ENCODE measurements at places on chromosomes 12 and 14. TPM values are rescaled to one million over a fixed set of nuclear protein-coding genes. Genes with fewer than 3 reads are reported as not detected.

Gene ALX1
- not detected for total RNA-seq

Gene LRRK2
- 10.7 TPM for total RNA-seq

Gene SMIM10L1
- total RNA-seq, result 8.9 TPM

Gene HOXC4
- total RNA-seq, result not detected

Gene GALNT6
- 1.5 TPM for total RNA-seq

Gene KRT82
- total RNA-seq, result not detected

Gene STYX
- 22.2 TPM for total RNA-seq

Gene ITGB7
- total RNA-seq, result not detected

DNA sequence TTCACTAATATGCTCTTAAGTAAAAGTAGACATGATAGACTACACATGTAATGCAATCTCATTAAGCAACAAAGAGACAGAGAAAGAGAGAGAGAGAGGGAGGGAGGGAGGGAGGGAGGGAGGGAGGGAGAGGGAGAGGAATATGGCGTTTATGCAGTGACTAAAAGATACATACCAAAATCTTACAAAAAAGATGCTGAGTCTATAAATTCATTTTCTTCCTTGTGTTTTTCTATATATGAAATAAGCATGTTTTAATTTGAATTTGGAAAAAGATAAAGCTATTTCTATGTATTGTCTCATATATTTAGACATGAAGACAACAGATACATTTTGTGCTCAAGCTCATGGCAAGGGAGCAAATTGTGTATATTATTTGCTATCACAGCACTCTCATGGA, 44.1 kb downstream of the LRFN5 start:
- no peak for DNase-seq

DNA sequence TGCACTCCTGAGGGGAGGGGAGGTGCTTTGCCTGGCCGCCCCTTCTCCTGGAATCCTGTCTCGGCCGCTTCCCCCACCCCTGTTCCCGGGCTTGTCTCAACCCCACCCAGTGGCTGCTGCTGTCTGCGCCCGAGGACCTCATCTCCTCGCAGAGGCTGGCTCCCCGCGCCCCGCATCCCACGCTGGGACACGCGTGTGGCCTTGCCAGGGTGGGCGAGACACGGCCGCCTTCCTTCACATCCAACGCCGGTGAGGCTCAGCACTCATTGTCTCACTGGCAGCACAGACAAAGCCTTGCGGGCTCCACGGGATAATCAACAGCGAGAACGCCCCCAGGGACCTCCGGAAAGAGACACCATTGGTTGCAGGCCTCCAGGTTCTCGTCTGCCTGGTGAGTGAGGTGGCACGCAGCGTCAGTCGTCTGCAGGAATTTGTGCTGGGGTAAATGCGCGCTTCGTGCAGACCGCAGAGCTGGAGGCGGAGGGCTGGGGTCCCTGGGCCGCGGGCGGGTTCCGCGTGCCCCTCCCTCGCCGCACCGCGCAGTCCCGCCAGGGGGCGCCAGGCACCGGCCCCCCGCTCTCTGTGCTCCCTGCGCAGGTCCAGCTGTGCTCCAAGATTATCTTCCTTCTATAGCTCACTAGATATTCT, 26.8 kb downstream of the CCDC177 start:
- DNase-seq, result peak; percentile 59

DNA sequence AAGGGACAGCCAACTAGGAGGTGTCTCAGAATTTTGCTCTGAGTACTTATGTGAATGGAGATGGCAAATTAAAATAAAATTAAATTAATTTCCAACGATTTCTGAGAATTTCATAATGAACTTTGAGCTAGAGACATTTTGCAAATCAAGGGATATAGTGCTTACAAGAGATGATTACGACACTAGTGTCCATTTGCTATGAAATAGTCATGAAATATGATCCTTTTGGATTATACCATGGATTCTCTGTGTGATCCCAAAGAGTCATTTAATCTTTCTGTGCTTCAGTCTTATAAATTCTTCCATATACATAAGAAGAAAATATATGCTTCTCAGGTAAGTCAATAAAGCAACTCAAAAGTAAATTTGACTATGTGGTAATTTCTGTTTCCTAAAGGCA, 240.6 kb downstream of the SLC25A21 start:
- DNase-seq, result no peak

DNA sequence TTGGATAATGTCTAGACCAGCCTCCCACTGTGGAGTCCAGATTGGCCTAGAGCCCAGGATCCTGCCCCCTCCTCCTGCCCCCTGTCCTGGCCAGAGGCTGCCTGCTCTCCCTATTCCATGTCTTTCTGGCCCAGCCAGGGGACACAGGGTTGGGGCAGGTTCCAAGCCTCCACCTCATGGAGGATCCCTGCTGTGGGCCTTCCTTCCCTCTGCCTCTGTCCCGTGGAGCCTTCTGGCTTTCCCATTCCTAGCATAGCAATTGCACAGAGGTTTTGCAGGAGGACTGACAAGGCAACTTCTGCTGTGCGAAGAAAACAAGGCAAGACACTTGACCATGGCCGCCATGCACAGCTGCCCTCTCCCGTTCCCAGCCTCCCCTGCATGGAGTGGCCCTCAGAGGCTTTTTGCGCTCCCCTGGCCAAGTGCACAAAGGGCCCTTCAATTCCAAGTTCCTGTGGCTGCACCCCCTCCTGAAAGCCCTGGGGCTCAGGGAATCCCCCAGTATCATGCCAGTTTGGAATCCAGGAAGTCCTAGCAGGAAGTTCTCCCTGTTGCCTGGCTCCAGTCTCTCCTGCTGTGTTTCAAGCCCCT, 42.1 kb downstream of the KRT80 start:
- DNase-seq, result peak; percentile 23

DNA sequence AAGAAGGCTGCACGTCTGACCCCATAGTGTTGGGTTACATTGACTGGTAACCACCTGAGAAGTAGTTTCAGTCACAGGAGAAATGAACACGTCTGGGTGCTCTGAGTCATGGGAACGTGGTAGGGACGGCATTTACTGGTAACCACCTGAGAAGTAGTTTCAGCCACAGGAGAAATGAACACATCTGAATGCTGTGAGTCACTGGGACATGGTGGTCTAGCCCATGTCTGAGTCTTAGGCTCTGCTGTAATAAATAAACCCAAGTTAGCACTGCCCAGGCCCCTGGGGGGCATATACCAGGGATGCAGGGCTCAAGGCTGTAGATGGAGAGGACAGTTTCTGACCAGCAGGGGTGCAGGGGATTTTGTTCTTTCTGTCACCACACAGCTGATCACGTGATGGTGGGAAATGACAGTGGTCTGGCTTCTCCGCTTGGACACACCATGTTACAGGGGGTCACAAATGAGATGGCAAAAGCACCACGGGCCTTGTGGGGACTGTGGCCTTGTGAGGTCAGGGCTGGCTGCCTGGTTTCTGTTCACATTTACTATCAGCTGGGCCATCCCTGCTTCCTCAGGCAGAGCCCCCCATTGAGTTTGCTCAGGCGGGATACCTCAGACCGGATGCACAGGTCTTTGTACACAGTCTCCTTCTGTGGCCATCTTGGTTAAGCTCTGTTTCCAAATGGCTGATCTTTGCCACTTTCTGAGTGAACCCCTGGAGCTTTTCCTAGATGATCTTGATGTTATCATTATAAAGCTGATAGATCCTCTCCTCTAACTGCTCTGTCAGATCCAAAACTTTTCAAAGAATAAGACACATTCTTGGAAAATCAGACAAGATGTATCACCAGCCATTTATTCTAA, 9.8 kb upstream of the C12orf42 start:
- no peak for DNase-seq

- no peak for DNase-seq
These were observed 238.2 kb upstream of the FLRT2 start for GRCh38 chr14:85291731-85292130.

DNA sequence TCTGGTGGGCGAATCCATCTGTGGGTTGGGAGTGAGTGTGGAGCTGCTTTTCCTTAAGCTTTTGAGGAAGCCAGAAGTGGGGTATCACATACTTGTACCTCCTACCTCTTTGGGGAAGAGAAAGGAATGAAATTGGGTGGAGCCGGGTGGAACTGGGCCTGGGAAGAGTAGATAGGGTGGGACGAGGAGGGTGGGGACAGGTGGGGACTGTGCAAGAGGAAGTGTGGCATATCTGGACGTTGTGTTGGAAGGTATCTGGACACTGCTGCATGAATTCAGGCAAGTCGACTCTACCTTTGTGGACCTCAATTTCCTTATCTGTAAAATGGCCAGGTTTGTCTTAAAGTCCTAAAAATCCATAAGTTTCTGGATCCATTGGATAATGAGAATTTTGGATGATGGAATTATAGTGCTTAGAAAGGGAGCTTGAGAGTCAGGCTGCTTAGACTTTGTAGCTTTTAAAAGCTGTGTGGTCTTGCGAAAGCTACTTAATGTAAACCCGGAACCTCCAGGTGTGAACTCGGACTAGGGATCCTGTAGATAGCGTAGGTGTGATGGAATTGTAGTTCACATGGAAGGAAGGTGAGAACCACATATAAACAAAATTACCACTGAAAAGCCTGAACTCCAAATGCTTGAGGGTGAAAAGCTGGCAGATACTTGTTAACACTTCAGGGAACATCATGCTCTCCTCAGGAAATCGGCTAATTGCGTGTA, 2.1 kb downstream of the VRTN start:
- DNase-seq, result no peak

DNA sequence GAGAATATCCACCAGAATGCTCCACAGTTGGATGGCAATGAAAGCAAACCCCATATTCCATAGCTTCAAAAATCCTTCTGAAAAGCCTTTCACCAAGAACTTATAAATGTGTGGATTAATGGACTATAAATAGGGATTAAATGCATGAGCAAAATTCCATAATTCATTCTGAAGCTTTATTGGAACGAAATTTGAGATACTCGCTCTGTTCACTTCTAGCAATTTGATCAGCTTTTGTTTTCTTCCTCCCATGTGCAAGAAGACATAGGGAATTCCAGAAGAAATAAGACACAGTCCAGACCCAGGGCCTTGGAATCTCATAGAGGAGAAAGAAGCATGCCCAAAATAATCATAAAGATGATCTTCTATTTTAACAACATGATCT, 285.9 kb upstream of the TMPO start:
- DNase-seq, result no peak

DNA sequence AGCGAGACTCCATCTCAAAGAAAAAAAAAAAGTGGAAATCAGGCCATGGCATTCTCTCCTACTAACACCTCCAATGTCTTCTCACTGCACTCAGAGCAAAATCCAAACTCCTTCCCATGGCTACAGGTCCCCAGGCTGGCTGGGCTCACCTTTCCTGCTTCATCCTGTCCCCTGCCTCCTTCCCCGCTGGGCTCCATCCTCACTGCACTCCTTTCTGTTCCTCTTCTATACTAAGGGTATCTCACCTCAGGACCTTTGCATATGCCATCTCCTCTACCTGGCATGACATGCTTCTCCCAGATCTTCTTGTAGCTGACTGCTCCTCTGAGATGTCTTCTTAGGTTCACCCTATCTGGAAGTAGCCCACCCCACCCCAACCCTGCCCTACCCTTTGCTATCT, 111.1 kb downstream of the DPF3 start:
- DNase-seq, result no peak

- DNase-seq, result no peak
These were observed 18.3 kb upstream of the GXYLT1 start for GRCh38 chr12:42162965-42163364.

DNA sequence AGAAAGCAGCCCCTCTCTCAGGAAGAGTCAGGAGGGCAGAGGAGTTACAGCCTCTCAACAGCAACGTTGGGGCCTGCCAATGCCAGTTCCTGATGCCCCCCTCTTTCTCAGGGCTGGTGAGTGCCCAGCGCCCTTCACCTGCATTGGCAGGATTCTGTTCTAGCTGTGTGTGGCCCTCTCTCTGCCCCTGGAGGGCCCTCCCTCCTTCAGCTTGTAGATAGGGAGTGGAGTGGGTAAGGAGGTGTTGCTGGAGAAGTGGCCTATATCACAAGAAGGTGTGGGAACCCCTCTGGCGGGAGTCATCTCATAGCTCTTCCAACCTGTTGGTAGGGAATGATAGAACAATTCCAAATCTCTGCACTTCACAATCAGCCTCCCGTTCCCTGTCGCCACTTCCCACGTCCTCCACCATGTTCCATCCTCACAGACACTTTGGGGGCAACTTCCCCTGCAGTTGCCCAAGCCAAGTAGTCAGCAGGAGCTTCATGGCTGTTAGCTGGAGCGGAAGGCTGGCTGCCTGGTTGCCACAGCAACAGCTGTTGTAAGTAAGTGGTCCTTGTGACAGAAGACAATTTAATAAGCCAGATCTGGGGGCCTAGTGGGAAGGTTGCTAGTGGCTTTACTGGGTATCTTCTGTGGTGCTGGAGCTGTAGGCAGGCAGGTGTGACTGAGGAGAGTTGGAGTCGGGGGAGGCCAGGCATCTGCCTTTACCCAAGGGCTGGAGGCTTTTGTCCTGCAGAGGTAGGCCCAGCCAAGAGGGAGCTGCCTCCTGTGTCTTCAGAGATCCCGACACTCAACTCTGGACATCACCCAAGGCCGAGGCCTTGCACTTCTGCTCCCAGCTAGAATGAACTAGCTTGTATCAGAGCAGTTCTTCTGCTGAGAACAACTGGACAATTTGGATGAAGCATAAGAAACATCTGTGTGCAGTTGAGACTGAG, 38.4 kb downstream of the GALNT16 start:
- no peak for DNase-seq

GRCh38 chr12:46468160-46468559, 95.6 kb upstream of the SLC38A2 start:
- DNase-seq, result no peak

GRCh38 chr12:47816403-47817271, 3.1 kb downstream of the HDAC7 start:
- DNase-seq, result no peak

- no peak for DNase-seq
These were observed 36.3 kb downstream of the DTX1 start for GRCh38 chr12:113092607-113093408.

- DNase-seq, result no peak
These were observed 82.9 kb downstream of the RCOR1 start for GRCh38 chr14:102675396-102675795.

GRCh38 chr14:32576977-32577376, 247.9 kb downstream of the AKAP6 start:
- no peak for DNase-seq

- DNase-seq, result peak; percentile 17
These were observed 493.2 kb upstream of the GARIN6 start for GRCh38 chr12:99154216-99154982.

DNA sequence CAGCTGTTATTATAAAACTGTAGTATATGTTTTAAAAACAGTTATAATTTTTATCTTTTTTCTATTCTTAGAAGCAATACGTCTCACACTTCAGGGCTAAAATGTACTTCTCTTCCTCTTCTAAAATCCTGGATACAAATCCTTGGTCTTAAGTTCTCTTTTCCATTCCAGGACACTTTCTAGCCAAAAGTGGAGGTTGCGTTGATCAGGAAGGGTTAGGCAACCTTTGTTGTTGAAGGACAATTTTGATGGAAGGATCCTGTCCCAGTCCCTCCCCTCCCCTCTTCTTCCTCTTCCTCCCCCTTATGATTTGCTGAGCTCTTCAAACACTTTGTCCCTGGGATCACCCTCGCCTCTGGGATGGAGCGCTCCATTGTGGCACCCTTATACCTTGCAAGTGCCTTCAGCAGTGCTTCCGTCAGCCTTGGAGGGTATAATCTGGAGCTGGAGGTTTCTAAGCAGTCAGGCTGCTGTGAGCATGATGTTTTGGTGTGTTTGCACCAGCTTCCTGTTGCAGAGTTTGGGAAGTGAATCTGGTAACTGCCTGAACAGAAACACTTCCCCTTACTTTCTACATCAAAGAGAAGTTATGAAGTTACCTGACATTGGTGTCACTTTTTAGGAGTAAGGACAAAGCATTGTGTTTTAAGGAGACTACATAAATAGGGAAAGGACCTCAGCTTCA, 87.4 kb upstream of the SLC38A2 start:
- no peak for DNase-seq
